CD4-positive, alpha-beta T cell treated with Interferon gamma for 1 hour (primary cell): ENCODE measurements at places on chromosomes 11 and 22.
A peak's percentile ranks its signal among the peaks of the same experiment; 100 is the strongest.

DNA sequence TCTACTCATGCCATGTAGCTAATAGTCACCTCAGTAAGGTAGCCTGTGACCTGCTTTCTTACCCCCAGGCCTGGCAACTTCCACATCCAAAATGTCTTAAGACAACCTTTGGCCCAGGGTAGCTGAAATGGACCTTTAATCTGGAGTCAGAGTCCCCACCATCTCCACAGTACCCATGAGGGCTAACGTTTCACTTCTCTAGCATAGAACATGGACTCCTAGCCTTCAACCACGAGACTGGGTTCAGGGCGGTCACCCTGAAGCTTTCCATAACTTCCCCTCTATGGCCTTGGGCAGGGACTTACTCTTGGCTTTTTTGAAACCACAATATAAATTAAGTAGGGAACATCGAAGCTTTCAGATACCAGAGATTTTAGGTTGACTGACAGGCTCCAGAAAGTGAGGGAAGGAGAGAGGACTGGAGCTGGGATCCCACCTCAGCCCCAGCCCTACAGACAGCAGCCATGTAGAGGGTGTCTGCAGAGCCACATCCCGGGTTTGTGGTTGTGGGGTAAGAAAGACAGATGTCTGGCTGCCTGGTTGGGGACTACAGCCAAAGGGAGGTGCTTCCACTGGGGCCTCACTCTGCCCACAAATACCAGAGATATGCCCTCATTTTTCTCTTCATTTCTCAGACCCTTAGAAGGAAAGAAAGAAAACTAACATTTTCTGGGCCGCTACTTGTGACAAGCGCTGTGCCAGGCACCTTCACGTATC is 2.6 kb downstream of the TBC1D10A start:
- DNase-seq, result peak; percentile 26

DNA sequence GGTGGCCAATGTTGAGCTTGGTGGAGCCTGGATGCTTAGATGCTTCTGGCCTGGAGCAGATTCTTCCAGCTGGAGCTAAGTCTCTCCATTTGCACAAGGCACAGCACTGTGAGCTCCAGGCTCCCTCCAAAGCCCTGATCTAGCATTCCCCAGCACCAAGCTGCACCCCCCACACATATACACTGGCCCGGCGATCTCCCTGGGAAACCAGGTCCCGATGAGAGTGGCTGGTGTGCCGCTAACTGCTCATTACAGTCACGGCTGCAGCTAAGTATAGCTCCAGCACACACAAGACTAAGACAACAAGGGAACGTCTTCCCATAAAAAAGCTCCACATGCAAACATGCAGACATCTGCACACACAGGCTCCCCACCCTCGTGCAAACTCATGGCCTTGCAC is 17.6 kb downstream of the KCNC1 start:
- DNase-seq, result no peak

DNA sequence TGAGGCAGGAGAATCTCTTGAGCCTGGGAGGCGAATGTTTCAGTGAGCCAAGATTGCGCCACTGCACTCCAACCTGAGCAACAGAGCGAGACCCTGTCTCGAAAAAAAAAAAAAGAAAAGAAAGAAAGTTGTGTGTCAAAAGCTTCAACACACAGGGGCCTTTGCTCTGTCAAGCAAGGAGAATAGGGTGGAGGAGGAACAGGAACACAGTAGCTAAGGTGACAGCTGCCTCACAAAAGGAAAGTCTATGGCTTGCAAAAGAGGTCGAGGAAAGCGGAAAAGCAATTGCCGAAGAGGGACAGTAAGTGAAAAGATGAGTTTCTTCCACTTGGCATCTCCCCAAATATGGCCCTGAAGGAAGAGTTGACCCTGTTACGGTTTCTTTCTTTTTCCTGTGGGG is 26.5 kb upstream of the TMA7B start:
- no peak for DNase-seq

- DNase-seq, result peak; percentile 39
These were observed 58.2 kb downstream of the RRAS2 start for GRCh38 chr11:14300661-14301304.

- no peak for DNase-seq
These were observed 29.8 kb downstream of the DAGLA start for GRCh38 chr11:61710019-61710418.

GRCh38 chr11:990101-990500 is 46.4 kb downstream of the MUC6 start:
- no peak for DNase-seq

- no peak for DNase-seq
These were observed 55.1 kb downstream of the AAMDC start for GRCh38 chr11:77876045-77876444.

- no peak for DNase-seq
These were observed 7.5 kb downstream of the SULT4A1 start for GRCh38 chr22:43854786-43855271.

GRCh38 chr11:111581341-111581740 is 20.9 kb upstream of the SIK2 start:
- DNase-seq, result no peak

- peak; percentile 96 for DNase-seq
These were observed 17.9 kb downstream of the CRELD2 start for GRCh38 chr22:49936018-49936972.

- DNase-seq, result no peak
These were observed 67.7 kb upstream of the CLNS1A start for GRCh38 chr11:77705195-77705875.

DNA sequence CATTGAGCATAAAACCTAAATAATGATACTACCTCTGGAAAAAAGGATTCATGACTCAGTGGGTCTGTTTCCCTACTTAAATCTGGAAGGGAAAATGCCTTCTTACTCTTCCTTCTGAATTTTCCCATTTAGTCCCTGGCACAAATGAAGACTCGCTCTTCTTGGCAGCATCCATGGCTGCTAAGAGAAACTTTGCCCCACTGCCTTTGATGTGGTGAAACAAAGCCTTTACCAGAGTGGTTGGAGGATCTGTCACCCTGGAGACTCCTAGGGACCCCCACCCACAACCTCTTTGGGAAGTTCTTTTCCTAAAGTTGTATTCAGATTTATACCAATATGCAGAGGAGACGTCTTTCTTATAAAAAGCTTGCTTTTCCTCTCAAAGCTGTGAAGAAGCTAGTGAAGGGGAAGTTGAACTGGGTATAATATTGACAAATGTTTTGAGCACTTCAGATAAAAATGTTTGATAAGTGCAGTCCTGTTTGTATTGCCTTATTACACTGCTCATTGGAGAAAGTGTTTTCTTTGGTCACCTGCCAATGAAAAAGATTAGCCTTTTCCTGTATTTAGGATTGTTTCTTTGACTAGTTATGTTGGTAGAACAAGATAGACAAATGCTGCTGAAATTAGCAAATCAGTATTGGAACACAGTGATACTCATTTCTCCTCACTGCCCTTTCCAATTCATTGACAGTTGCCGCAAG is 77.3 kb downstream of the ARFGAP2 start:
- DNase-seq, result no peak

DNA sequence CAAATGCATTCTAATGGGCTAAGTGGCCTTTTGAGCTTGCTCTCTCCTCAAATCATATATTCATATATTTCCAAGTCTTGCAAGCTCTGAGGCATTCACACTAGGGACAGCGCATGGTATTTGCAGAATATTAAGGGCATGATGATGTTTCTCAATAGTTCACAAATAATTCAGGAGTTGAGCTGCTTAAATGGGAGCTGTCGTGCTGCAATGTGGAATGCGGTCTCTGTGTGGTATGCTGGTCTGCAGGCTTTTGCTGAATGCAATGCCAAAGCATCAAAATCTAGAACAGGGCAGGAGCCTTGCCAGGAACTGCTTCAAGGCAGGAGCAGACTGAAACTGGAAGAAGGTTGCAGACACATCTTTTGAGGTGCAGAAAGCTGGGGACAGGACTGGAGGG is 1060.0 kb downstream of the TBC1D22A start:
- no peak for DNase-seq

DNA sequence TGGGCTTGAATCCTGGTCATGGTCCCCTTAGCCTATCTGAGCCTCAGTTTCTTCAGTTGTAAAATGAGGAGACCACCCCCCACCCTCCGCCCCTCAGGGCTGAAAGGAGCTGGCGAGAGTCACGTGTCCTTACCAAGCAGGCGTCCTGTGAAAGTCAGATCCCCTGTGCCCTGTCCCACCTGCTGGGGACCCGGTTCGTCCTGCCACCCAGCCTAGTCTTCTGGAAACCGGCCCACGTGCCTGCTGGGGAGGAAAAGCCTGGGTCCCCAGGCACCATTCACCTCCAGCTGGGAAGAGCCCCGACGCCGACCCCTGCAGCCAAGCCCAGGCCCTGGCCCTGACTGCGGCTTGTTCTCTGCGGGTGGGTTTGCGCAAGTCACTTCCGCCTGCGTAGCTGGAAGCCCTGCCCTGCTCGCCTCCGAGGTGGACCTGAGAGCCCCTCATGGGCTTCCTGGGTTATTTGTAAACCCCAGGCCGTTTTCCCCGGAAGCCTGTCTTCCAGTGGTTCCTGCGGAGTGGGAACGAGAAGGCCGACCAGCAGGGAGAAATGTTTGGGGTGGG is 679 bp upstream of the SSH3 start:
- DNase-seq, result peak; percentile 26

- peak; percentile 4 for DNase-seq
These were observed 281.9 kb downstream of the CADM1 start for GRCh38 chr11:115222218-115222862.

- no peak for DNase-seq
These were observed 119.1 kb downstream of the CHST1 start for GRCh38 chr11:45546366-45546765.

GRCh38 chr11:114496915-114497314 is 57.6 kb downstream of the REXO2 start:
- DNase-seq, result no peak

- DNase-seq, result no peak
These were observed 24.4 kb upstream of the A4GALT start for GRCh38 chr22:42745118-42745517.

DNA sequence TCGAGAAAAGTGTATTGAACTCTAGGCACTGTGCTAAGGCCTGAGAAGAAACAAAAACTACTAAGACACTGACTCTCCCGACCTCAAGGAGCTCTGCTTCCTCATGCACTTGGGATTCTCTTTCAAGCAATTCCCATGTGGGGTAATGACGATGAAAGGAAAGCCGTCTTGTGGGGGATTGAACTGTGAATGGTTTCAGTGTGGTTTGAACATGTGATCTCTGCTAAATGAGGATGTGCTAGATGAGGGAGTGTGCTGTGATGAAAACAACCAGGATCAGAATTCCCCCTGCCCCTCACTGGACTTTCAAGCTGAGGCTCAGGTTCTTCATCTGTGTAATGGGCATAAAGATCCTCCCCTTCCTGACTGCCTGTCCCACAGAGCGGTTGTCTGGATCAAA is 74.9 kb downstream of the DEPDC5 start:
- DNase-seq, result no peak
